ENCODE measurements at places on chromosomes 7 and 10.

- no peak for DNase-seq
These were observed 2.2 kb downstream of the IRF5 start for GRCh38 chr7:128939861-128940410.

- DNase-seq = no peak
These were observed 398.5 kb downstream of the REEP3 start for GRCh38 chr10:63919575-63920279.

GRCh38 chr10:28920091-28920490 lies 242.8 kb downstream of the BAMBI start:
- no peak for DNase-seq

DNA sequence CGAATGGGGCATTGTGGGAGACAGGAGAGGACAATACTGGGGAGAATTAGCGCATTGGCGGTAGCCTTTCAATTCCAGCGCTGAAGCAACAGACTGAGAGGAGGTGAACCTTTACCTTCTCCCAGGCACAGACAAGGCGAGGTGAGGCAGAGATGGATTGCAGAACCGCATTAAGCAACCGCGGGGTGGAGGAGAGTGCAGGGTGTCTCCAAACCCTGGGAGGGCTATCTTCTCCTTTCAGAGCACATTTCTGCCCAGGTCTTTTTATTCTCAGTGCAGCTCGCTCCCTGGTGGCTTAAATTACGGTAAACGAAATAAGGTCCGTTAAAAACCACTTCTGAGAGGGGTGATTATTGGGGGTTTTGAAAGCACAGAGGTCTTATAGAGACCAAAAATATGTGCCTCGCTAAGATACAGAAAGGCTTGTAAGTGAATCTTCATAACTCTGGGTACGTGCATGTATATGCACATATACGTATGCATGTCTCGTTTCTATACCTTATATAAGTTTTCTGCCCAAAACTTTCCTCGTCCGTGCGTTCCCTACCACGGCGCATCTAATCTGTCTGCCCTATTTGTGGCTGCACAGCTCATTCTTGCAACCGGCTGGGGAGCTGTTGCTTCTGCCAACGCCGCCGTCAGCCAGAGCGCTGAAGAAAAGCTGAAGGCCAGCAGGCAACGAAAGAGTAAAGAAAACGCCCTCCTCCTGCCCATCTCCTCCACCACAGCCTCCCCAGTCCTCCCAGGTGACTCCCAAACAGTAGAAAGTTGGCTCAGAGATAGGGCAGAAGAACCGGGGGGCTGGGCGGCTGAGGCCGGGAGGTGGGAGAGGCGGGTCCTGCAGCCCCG lies 895 bp upstream of the ZNF804B start:
- peak; percentile 26 for DNase-seq

DNA sequence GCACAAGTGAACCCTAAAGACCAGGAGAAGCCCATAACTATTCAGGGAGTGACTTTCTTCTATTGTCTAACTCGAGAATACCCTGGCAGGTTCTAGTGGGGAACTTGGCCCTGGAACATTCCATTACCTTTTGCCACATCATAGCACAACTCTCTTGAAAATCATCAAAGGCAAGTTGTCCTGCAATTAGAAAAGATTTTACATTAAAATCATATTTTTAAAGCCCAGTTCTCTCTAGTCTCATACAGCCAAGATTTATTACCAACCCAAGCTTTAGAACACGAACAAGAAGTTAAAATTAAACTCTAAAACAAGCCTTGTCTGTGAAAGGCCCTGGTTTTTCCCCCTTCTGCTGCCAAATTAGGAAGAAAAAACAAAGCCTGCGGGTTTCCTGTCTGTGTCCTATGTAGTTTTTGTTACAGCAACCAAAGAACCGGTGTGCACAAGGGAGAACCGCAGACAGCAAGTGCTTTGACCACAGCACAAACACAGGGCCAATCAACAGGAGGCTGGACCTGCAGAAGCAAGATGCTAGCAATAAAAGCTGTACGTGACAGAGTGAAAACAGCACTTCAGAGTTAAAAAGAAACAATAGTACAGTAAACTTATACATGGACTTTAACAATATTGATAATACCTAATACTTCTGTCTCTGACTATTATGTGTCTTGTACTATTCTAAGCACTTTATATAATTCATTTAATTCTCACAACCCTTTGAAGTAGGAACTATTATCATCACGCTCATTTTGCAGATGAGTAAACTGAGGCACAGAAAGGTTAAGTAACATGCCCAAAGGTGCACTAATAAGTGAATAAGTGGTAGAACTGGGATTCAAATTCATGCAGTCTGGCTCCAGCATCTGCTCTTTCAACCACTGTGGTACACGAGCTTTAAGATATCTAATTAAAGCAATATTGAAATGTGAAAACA lies 65.8 kb downstream of the STK17A start:
- peak; percentile 95 for DNase-seq

DNA sequence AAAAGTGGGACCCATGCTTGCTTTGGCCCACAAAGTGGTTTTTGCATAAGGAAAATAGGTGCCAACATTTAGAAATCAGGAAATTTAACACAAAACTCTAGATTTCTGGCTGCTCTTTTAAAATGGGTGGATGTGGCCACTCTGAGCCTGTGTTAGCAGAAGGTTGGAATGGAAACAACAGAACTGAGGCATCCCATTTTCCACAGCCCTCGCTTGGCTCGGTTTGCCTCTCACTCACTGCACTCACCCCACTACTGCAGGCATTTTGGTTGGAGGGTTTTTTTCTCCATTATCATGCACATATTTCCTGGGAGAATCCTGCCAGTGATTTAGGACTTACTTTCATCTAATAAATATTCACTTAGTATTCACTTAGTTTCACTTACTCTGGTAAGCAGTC lies 178.9 kb downstream of the BICC1 start:
- DNase-seq = no peak

- no peak for DNase-seq
These were observed 77.1 kb upstream of the FGFR2 start for GRCh38 chr10:121675344-121675743.

GRCh38 chr7:29511337-29511736 lies 52.3 kb upstream of the PRR15 start:
- DNase-seq = no peak

GRCh38 chr10:49099046-49099445 lies 16.3 kb downstream of the VSTM4 start:
- DNase-seq = no peak

DNA sequence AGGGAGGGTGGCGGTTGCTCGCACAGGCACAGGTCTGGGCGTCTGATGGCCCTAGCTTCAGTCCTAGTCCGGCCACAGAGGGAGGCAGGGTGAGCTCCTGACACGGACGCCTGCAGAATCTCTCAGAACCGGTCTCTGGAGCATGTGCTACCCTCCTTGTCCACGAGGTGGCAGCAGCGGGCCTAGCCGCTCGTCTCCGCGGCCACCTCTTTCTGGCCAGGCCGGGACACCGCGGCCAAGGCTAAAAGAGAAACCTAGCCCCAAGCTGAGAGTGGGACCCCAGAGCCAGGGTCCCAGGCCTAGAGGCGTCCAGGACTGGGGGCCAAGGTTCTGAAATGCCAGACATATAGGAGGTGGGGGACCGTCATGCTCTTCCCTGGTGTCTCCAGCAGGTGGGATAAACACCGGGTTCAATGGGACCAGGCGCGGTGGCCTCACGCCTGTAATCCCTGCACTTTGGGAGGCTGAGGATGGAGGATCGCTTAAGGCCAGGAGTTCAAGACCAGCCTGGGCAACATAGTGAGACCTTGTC lies 3.2 kb upstream of the LAT2 start:
- DNase-seq = peak; percentile 69

GRCh38 chr7:78329001-78329655 lies 530.6 kb downstream of the PHTF2 start:
- no peak for DNase-seq

GRCh38 chr7:132368246-132368900 lies 207.9 kb downstream of the PLXNA4 start:
- no peak for DNase-seq

GRCh38 chr10:61157182-61157581 lies 213.2 kb upstream of the RHOBTB1 start:
- DNase-seq = no peak

- no peak for DNase-seq
These were observed 43.0 kb downstream of the SRPK2 start for GRCh38 chr7:105345725-105346124.

DNA sequence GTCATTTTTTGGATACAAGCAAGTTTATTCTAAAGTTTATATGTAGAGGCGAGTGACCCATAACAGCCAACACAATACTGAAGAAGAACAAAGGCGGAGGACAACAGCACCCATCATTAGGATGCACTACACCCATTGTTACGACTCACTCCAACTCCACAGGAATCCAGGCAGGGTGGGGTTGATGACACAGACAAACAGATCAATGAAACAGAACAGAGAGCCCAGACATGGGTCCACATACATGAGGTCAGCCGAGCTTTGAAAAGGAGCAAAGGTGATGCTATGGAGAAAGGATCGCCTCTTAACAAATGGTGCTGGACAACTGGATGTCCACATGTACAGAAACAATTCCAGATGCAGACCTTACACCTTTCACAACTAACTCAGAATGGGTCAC lies 426.4 kb downstream of the PTPRN2 start:
- DNase-seq = no peak

Measured in astrocyte of the spinal cord (primary cell).